ENCODE measurements at places on chromosomes 2 and 18.

- no peak for DNase-seq
Measured at GRCh38 chr2:183671233-183671632, 547.0 kb downstream of the NUP35 start.

- no peak for DNase-seq
Measured at GRCh38 chr18:39721712-39722111, 2156.1 kb upstream of the CELF4 start.

- DNase-seq = no peak
Measured at GRCh38 chr18:10563886-10564285, 38.1 kb downstream of the NAPG start.

GRCh38 chr18:48926420-48926857 lies 24.3 kb downstream of the SMAD7 start:
- no peak for DNase-seq

DNA sequence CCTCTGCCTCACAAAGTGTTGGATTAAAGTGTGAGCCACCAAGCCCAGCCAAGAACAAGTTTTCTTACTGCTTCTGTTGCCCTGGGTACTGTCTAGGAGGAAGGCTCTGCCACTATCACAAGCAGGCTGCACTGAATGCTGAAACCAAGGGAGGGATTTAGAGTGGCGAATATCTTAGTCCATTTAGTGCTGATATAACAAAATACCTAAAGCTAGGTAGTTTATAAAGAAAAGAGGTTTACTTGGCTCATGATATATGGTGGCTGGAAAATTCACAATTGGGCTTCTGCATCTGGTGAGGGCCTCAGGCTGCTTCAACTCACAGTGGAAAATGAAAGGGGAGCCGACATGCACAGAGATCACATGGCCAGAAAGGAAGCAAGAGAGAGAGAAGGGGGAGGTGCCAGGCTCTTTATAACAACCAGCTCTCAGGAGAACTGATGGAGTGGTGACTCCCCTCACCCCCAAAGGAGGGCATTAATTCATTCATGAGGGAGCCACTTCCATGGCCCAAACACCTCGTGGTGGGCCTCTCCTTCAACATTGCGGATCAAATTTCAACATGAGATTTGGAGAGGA lies 146.0 kb upstream of the SERPINE2 start:
- no peak for DNase-seq

GRCh38 chr2:211435331-211435730 lies 878.9 kb downstream of the CPS1 start:
- DNase-seq = no peak

DNA sequence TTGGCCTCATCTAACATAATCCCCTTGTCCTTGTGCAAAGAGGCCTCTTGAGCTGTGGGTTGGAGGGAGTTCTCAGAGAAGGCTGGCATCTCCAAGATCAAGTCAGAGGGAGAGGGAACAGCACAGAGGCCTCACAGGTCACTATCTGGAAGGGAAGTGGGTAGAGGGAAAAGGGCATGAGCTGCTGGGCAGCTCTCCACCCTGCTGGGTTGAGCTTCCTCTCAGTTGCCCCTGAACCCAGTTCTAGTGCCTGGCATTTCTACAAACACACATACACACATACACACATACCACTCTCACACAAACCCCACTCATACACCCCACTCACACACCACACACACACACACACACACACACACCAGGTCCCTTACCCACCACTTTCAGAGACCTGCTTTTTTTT lies 30.3 kb upstream of the RMP24 start:
- DNase-seq = no peak

GRCh38 chr18:4806331-4806730 lies 351.2 kb upstream of the DLGAP1 start:
- no peak for DNase-seq
